Renal cortical epithelial cell (primary cell): ENCODE measurements at places on chromosomes 4 and X.
A peak's percentile ranks its signal among the peaks of the same experiment; 100 is the strongest.

- peak; percentile 14 for DNase-seq
Measured at GRCh38 chr4:84451546-84451945, 47.5 kb downstream of the NKX6-1 start.

DNA sequence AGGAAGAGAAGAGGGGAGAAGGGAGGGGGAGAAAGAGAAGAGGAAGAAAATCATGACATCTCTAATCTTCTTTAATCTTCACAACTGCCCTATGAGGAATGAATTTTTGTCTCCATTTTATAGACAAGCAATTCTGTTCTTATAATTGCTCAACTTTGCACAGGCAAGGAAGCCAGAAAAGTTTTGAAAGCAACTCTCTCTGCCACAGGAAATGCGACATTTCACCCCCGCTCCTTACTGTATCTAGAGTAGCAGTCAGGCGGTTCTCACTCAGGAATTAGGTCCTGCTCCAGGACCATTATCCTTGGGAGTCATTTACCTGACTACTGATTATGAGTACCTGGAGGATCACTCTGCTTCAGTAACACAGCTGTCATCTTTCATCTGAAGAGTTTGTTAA is 69.2 kb upstream of the FAM9A start:
- no peak for DNase-seq

DNA sequence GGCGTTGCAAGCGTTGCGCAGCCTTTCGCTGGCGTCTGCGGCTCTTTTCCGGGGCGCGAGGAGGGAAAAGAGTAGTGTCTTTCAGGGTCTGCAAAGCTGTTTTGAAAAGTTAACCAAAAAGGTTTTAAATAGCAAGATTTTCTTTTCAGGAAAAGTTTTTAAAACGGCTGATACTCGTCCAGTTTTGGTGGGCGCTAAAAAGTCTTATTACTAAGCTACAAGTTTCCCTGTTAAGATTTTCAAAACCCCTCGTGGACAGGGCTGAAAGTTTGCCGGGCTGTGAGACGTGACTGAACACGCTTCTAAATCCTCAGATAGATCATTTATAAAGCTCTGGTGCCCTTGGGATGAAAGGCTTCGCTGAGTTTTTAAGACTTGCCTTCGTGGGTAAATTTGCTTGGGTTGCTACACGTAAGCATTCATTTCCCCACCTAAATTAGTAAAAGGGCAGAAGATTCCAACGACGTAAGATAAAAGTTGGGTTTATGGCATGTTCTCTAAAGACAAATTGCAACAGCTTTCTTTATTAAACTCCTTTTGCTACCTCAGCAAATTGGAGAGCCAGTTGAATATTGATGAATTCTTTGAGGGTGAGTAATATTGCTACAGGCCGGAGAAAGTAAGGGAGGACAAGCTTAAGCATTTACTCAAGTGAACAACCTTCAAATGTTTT is 91.5 kb downstream of the HPRT1 start:
- DNase-seq, result peak; percentile 90

DNA sequence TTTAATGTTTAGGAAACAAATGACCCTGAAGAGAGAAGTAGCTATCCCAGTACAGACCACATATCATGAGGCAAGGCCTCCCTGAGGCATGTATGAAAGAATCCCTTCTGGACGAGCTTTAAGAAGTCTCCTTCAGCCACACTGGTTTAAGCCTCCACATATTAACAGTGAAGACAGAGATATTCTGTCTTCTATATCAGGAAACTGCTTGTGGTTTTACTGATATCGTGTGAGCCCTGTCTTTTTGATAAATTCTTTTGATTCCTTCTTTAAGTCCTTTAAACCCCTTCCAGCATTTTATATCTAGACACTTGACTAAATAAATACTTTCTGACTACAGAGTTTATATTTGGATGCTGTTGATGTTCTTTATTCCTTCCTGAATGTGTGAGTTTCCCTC is 45.9 kb upstream of the GPC4 start:
- DNase-seq, result no peak

DNA sequence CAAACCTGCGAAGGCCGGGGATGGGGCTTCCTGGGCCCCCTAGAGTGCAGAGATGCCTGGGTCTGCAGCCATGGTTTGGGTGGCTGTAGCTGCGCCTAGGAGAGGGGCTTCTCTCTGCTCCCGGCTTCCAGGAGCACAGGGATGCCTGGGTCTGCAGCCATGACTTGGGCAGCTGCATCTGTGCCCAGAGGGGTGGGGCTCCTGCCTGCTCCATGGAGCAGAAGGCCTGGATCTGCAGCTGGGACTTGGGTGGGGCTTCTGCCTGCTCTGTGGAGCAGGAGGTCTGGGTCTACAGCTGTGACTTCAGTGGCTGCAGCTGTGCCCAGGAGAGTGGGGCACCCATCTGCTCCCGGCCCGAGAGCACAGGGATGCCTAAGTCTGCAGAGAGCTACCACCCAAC is 20.8 kb downstream of the SPON2 start:
- DNase-seq, result no peak

DNA sequence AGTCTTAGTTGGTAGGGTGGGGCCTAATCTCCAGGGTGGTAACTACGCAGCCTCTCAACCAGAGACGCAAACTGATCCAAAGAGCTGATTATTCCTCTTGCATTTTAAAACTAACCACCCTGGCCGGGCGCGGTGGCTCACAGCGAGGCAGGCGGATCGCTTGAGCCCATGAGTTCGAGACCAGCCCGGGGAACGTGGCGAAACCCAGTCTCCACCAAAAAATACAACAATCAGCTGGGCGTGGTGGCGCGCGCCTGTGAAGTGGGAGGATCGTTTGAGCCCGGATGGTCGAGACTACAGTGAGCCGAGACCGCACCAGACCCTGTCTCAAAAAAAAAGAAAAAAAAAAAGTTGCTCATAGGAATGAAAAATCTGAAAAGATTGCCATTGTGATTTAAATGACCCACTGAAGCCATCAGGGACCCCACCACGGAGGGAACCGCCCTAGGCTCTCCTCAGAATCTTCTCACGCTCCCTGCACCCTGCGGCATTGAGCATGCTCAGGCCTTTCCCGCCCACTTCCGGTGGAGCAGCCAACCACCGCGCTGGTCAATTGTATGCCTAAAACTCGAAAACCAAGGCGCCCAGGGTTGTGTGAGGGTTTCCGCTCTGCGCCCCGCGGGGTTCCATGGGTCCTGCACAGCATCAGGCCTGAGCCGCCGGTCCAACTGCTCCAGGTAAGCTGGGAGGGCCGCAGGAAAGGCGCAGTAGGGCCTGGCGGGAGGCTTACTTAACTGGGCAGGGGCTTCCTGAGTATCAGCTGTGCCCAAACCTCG is at the start of gene TRIM60:
Gene TRIM60 (plus strand): TSS at position 564 of the 776 bp plus-strand sequence. CDS start 8,074 bp downstream, outside the sequence.
- DNase-seq, result no peak

DNA sequence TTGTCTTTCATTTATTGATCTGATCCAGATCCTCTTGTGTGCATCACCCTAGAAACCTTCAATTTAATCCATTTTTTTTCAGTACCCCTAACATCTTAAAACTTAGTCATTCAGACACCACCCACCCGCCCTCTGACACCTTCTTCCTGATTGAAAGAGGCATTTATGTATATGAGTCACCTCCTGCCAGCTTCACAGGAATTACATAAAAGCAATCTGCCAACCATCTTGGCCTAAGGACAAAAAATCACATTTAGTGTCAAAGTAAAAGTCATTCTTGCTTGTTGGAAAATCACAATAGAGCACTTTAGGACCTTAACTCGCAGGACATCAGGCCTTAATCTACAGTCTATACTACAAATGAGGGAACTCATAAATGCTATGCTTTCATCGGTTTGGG is 52.1 kb downstream of the NDST3 start:
- peak; percentile 77 for DNase-seq

- DNase-seq, result no peak
Measured at GRCh38 chrX:153306527-153307115, 14.9 kb downstream of the PNMA6F start.

- peak; percentile 52 for DNase-seq
Measured at GRCh38 chr4:10619220-10619619, 65.3 kb downstream of the CLNK start.
